CD14-positive monocyte (primary cell): ENCODE measurements at places on chromosomes 1 and 21.

DNA sequence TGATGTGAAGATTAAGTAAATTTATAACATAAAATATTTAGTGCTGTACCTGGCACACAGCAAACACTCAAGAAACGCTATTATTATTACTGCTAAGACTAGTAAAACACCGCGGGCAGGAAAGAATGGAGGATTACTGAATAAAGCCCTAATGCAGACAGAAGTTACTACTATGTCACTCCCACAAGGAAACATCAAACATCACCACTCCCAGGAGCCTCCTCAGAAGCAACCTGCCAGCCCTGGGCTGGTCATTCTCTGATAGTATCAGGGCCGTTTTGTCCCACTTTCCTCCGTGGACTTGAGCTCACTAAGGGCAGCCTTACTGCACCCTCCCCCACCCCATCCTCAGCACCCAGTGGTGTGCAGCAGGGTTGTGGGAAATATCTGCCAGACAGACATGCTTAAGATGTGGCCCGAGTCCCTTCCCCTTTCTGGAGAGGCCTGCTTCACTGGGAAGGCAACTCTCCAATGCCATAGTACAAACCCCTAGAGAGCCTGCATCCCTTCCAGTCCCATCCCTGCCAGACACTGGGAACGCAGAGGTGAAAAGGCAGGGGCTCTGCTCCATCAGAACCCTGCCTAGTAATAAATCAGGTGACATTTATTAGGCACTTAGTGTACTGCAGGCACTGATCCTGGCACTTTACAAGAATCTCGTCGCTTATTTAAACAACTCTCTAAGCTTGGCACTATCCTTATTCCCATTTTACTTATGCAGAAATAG lies 41.7 kb upstream of the ECE1 start:
- DNase-seq = peak; percentile 66

GRCh38 chr21:46455575-46456385 lies 2.9 kb upstream of the DIP2A start:
- DNase-seq = no peak

GRCh38 chr1:99527078-99527477 lies 118.8 kb upstream of the PALMD start:
- no peak for DNase-seq

DNA sequence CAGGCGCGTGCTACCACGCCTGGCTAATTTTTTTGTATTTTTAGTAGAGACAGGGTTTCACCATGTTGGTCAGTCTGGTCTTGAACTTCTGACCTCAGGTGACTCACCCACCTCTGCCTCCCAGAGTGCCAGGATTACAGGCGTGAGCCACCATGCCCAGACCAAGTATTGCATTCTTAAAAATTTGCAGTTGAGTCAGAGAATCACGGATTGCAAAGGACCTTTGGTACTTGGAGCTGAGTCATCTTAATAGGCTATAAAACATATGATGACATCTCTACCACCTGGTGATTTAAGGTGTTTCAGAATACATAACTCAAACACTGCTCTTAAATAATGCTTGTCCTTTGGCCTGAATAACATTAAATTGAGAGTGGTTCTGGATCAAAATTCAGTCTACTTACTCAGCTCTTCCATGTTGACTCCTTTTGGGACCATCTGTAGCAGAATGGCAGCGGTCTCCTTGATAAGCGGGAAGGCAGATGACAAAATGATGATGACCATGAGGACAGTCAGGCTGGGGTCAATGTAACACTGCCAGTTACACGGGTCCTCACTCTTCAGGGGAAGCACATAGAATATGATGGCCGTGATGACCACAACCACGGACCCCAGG lies 10.4 kb downstream of the SLC30A10 start:
- no peak for DNase-seq

- no peak for DNase-seq
Observed at GRCh38 chr1:193569983-193570269, 383.5 kb upstream of the B3GALT2 start.

GRCh38 chr1:50350421-50350820 lies 72.8 kb downstream of the DMRTA2 start:
- no peak for DNase-seq

- DNase-seq = no peak
Observed at GRCh38 chr1:103489935-103490334, 35.6 kb upstream of the RNPC3 start.

GRCh38 chr1:78375996-78376395 lies 114.8 kb upstream of the PTGFR start:
- DNase-seq = no peak

- DNase-seq = no peak
Observed at GRCh38 chr1:177092001-177092400, 72.5 kb downstream of the ASTN1 start.

GRCh38 chr1:53618500-53619366 lies 120.2 kb downstream of the GLIS1 start:
- no peak for DNase-seq

- no peak for DNase-seq
Observed at GRCh38 chr1:4319496-4319895, 334.9 kb upstream of the AJAP1 start.

DNA sequence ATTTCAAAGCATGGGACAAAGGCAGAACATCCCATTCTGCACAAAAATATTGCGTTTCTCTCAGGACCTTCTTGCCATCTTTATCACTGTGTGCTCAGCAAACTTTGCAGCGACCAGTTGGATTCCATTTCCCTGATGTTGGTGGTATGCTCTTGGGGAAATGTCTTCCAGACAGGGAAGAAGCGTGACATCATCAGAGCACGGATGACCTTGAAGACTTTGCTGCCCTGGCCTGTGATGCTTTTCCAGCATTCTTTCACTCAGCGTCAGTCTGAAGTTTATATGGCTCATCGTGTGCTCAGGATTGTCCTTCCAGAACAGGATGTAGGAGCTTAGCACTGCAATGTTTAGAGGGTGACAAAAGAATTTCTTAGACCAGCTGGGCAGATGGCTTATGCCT lies 131.4 kb upstream of the F3 start:
- no peak for DNase-seq

GRCh38 chr21:45630066-45630694 lies 13.3 kb upstream of the PCBP3 start:
- no peak for DNase-seq

GRCh38 chr1:116122955-116123757 lies 12.0 kb downstream of the MAB21L3 start:
- no peak for DNase-seq

DNA sequence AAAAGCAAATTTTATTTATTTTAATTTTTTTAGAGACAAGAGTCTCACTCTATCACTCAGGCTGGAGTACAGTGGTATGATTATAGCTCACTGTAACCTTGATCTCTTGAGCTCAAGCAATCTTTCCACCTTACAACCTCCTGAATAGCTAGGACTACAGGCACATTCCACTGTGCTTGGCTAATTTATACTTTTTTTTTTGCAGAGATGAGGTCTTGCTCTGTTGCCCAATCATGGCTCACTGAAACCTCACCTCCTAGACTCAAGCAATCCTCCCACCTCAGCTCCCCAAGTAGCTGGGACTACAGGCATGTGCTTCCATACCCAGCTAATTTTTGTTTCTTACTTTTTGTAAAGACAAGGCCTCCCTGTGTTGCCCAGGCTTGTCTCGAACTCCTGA lies 49.5 kb downstream of the DR1 start:
- no peak for DNase-seq

- no peak for DNase-seq
Observed at GRCh38 chr1:4424766-4425165, 229.6 kb upstream of the AJAP1 start.

DNA sequence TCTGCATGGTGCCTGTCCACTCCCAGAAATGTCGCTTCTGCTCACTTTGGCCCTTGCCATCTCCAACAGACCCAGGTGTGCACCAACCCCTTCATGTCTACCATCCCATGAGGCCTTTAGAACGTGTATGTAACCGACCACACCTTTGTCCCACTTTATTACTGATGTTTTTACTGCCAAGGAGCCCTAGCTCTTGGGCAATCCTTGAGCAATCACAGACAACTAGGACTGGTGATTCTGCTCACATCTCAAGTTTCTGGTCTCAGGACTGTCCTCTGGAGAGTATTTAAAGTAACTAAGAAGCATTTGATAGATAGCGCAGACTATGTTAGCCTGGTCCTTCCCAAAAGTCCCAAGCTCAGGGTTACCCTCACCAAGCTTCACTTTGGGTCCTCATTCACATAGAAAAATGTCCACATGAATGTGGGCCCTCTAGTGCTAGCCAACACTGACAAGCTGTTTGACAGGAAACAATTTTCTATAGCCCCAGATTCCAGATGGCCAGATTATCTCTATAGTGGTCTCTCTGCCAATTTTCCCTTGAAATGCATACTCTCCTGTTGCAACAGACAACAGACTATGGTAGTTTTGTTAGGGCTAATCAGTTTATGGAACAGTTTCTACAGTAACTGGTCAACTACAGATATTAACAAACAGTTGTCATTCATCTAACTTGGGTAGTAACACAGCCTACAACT lies 6.9 kb upstream of the TMEM81 start:
- DNase-seq = no peak

DNA sequence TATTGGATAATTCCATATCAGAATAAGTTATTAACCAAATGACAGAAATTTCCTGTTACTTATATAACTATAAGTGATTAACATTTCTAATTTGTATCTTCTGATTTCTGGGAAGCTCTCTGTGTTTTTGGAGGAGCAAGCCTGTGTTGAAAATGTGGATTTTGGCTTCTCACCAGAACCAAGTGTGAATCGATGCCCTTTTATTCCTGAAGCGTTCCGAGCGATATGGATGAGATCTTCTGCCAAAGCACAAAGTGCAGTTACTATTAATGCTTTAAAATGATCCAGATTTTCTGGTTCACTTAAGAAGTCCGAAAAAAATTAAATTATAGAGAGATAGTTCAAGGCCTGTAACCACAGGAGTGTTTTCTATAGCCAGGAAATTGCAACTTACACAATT lies 22.8 kb downstream of the ALG14 start:
- no peak for DNase-seq

- DNase-seq = no peak
Observed at GRCh38 chr1:208615371-208615770, 371.2 kb upstream of the PLXNA2 start.

DNA sequence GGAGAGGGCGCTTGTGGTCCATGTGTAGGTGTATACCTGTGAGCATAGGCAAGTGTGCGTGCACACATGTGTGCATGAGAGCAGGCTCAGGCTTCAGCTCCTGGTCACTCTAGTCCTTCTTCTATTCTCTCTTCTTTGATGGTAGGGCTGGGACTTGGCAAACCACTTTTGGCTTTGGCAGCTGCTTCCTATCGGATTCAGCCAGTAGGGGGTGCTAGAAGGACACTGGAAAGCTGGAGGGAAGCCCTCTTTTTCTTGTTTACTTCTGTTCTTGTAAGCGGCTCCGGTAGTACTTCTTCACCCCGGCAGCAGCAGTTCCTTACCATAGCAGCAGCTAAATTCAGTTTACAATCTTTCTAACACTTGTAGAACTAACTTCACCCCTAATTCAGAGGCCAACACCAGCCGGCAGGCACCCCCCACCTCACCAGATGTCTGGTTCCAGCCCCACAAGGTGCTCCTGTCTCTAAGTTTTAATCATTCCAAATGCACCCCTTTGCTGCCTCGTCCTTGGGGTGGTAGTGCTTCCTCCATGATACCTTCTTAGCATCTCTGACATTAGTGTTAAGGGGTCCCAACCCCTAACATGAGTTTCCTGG lies 25.1 kb downstream of the NENF start:
- DNase-seq = peak; percentile 66
